ENCODE measurements at places on chromosomes 3 and 15.

DNA sequence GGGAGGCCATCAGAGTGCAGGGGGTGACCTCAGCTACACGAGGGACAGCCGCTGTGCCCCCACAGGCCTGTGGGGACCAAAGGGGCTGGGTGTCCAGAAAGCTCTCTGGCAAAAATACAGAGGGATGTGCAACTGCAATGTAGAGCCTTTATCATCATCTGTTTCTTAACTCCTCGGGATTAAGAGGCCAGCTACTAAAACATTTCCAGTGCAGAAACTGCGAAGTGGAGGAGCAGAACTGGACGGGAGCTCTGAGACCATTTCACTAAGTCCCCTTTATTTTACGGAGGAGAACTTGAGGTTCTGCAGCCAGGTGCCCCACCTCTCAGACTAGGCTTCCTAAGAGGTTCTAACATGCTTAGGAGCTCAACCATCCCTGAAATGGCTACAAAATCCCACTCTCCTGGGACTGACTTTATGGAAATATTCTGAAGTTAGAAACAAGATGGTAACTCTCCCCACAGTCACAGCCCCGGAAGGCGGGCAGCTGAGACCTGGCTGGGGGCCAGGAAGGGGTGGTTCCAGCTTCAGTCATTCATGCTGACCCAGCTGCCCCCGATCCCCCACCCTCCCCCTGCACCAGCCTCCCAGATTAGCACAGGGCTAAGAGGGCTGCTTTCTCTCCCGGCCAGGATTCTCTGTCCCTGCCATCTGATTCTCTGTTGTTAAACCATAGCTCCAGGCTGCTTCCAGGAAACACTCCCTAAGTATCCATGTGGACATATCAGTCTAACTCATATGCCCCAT lies 40.3 kb downstream of the UMPS start:
- no peak for DNase-seq

DNA sequence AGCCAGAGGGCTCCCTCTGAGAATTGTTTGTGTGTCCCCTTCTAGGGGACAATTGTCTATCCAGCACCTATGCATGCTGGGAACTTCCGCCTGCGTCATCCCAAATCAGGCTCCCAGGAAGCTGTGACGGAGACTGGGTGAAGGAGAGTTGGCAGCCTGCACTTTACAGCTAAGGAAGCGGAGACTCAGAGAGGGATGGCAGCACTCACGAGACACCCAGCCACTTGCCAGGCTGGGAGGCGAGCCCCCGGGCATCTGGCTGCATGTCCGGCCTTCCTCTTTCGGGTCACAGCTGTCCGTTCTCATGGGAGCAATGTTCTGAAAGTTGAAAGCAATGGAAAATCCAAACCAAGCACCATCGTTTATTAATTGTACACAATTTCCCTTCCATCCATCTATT lies 45.5 kb upstream of the SLC6A11 start:
- DNase-seq: no peak

- DNase-seq: peak; percentile 53
These were observed 24.6 kb upstream of the IL20RB start for GRCh38 chr3:136932978-136933772.

DNA sequence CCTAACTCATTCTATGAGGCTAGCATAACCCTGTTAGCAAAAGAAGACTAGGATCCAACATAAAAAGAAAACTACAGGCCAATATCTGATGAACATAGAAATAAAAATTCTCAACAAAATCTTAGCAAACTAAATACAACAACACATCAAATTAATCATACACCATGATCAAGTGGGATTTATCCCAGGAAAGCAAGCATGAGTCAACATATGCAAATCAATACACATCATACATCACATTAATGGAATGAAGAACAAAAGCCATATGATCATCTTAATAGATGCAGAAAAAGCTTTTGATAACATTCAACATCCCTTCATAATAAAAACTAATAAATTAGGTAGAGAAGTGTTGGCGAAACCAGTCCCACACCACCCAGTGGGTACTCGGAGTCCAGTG lies 136.1 kb upstream of the MME start:
- DNase-seq: no peak

DNA sequence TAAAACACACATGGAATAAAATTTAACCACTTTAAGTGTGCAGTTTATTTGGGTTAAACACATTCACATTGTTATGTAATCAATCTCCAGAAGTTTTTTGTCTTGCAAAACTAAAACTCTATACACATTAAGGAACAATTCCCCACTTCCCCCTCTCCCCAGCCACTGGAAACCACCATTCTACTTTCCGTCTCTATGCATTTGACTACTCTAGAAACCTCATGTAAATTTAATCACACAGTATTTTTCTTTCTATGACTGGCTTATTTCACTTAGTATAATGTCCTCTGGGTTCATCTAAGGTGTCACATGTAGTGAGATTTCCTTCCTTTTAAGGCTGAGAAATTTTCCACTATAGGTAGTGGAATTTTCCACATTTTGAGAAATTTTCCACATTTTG lies 568.7 kb upstream of the UBE2E2 start:
- peak; percentile 44 for DNase-seq

- DNase-seq: no peak
These were observed 29.5 kb downstream of the PLSCR5 start for GRCh38 chr3:146575636-146576035.

- no peak for DNase-seq
These were observed 10.0 kb upstream of the SCN10A start for GRCh38 chr3:38826001-38826400.

GRCh38 chr3:20652231-20652986 lies 466.4 kb upstream of the SGO1 start:
- DNase-seq: no peak

DNA sequence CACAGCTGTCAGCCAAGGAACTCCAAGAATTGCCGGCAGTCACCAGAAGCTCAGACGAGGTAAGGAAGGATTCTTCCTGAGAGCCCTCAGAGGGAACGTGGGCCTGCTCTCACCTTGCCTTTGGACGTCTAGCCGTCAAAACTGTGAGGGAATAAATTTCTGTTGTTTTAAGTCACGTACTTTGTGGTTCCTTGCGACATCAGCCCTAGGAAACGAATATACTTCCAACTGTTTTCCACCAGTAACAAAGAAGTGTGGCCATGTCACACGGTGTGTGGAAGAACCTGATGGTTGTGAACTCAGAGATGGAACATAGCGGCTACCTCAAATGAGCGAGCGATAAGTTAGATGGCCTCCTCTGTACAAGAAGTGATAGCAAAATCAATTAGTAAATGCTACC lies 41.0 kb upstream of the B3GNT5 start:
- DNase-seq: no peak

- DNase-seq: peak; percentile 79
These were observed 39.3 kb upstream of the TRA2B start for GRCh38 chr3:185976977-185977678.

DNA sequence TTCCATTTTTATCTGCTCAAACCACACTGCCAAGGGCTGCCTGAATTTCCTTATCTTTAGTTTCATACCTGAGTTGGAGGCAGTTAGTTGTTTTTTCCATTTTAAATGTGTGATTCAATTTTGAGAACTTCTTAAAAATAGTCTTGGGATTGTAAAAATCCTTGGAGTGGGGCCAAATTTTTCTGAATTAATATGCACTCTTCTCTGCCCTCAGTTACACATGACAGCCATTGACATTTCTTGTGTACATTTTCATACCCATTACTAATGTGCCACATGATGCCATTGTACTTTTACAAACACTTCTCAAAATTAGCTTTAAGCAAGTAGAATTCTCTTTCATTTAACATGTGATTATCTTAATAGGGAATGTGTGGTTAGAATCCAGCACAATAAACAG lies 141.7 kb downstream of the C3orf38 start:
- DNase-seq: no peak

DNA sequence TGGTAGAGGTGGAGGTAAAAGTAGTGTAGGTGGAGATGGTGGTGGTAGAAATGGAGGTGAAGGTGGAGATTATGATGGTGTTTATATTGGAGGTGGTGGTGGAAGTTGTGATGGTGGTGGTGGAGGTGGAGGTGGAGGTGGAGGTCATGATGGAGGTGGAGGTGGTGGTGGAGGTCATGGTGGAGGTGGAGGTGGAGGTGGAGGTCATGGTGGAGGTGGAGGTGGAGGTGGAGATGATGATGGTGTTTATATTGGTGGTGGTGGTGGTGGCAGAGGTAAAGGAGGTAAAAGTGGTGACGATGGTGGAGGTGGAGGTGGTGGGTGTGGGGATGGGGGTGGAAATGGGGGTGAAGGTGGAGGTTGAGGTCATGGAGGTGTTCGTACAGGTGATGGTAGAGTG lies 107.8 kb downstream of the ASB7 start:
- DNase-seq: no peak

GRCh38 chr3:179330438-179330837 lies 7.6 kb downstream of the ZNF639 start:
- no peak for DNase-seq

GRCh38 chr15:59168536-59168935 lies 38.1 kb upstream of the LDHAL6B start:
- peak; percentile 83 for DNase-seq

GRCh38 chr3:27312044-27312668 lies 57.0 kb downstream of the NEK10 start:
- peak; percentile 40 for DNase-seq

GRCh38 chr3:161020256-161020655 lies 84.9 kb downstream of the B3GALNT1 start:
- peak; percentile 81 for DNase-seq

- DNase-seq: no peak
These were observed 31.8 kb downstream of the MYO9A start for GRCh38 chr15:72086010-72086697.

- no peak for DNase-seq
These were observed 17.5 kb upstream of the CORO2B start for GRCh38 chr15:68561171-68561900.

GRCh38 chr3:29285471-29286071 lies 4.7 kb downstream of the RBMS3 start:
- DNase-seq: no peak

GRCh38 chr15:32953533-32953910 lies 235.7 kb downstream of the GREM1 start:
- DNase-seq: no peak

DNA sequence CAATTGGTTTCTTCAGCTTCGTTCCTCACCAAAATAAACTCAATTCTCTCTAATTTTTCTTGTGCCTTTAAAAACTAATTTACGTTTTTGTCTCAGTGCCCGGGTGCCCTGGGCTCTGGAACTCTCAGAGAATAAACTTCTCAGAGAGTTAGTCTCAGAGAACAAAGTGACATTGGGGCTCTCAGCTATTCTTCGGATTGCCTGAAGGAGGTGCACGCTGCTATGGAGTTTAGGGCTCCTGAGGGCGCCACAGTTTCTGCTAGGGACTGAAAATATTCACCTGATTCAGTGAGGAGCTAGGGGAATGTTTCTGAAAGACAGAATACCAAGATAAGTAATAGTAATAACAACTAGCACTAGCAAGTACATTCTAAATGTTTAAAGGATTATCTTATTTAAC lies 22.7 kb downstream of the ZIC4 start:
- no peak for DNase-seq

GRCh38 chr15:33730815-33731214 lies 237.5 kb upstream of the CHRM5 start:
- DNase-seq: no peak

DNA sequence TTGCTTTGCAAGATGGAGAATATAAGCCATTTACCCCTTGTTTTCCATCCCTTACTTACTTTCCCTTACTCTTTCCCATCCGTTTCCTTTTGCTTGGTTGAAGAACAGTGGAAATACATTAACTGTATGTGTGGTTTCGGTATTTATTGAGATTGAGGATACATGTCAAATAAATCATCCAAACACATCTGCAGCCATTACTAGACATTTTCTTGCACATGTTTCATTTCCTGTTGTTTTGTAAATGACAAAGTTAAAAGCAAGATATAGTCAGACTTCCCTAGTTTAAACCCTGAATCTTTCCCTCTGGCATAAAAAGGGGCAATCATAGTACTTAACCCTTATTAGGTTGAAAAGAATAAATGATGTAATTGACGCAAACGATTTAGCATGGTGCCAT lies 82.1 kb upstream of the BCHE start:
- no peak for DNase-seq

DNA sequence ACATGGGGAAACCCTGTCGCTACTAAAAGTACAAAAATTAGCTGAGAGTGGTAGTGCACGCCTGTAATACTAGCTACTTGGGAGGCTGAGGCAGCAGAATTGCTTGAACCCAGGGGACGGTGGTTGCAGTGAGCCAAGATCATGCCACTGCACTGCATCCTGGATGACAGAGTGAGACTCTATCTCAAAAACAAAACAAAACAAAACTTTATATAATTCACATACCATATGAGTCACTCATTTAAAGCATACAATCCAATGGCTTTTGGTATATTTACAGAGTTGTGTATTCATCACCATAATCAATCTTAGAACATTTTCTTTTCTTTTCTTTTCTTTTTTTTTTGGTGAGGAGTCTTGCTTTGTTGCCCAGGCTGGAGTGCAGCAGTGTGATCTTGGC lies 8.7 kb downstream of the PXK start:
- DNase-seq: no peak

- DNase-seq: peak; percentile 43
These were observed 1.4 kb downstream of the MBNL1 start for GRCh38 chr3:152269831-152270734.

DNA sequence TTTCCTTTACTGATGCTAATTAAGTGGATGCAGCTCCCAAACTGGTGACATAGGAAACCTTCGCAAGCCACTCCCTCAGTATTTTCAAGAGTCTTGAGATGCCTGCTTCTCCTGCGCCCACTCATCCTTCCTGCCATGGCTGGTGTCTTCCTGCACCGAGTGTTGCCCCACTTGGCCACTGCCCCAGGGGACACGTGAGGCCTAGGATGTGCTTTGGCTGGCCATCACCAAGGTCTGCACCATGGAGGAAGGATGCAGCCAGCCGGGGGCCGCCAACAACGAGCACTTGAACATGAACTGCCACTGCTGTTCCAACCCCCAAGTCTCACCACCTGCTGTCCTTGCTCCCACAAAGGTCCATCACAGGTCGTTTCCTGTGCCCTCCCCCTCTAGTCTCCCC lies 34.1 kb downstream of the EPHB3 start:
- no peak for DNase-seq

GRCh38 chr3:76122007-76122406 lies 336.7 kb upstream of the ZNF717 start:
- DNase-seq: peak; percentile 5

DNA sequence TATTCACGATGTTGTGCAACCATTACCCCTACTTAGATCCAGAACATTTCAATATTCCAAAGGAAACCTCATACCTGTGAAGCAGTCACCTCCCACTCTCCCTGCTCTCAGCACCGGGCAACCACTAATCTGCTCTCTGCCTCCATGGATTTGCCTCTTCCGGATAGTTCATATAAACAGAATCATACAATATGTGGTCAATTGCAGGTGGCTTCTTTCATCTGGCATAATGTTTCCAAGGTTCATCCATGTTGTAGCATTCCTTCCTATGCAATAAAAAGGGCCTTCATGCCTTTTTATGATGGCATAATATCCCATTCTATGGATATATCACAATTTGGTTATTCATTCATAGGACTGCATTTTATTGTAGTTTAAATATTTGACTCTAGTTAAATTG lies 23.9 kb downstream of the CA12 start:
- no peak for DNase-seq

DNA sequence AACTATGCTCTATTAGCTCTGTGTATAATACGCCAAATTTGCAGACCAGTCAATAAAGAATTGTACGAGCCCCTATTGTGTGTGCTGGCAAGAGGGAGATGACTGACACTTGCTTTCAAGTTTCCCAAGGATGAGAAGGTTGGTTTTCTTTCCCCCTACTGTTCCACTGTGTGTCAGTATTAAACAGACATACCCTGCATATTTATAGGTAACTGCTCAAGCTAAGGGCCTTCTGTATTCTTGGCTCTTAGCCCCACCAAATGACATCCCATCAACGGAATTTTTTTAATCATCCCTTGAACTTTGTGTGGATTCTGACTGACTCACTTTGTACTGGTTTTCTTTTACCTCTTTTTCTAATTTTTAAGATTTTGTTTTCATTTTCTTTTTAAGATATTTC lies 60.6 kb upstream of the GYG1 start:
- no peak for DNase-seq

Data from inflammatory macrophage treated with lipopolysaccharide for 4 hours (primary cell).